ENCODE measurements at places on chromosomes 2 and 18.

DNA sequence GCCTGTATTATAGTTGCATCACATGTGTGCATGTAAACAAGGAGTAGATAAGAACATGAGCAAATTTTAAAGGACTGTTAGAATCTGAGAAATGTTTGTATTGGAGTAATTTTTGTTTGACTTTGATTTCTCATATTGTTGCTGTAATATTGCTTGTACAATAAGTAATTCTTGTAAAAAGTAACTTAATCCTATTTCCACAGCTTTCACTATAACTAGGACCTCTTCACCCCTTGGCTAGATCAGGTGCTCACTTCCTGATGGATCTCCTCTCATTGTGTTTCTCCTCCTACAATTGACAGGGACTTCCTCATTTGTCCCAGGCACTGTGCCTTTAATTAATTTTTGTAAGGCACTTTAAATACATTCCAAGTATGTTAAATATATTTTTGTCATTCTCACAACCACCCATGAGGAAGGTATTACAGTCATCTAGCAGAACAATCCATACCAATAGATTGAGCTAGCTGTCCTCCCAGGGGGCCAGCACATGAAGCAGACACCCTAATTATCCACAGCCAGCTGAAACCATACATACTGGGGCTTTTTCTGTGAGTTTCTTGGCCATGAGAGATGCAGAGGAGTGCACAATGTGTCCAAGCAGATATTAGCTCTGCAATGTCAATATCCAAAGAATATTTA lies 359.5 kb upstream of the ACVR2A start:
- no peak for DNase-seq

DNA sequence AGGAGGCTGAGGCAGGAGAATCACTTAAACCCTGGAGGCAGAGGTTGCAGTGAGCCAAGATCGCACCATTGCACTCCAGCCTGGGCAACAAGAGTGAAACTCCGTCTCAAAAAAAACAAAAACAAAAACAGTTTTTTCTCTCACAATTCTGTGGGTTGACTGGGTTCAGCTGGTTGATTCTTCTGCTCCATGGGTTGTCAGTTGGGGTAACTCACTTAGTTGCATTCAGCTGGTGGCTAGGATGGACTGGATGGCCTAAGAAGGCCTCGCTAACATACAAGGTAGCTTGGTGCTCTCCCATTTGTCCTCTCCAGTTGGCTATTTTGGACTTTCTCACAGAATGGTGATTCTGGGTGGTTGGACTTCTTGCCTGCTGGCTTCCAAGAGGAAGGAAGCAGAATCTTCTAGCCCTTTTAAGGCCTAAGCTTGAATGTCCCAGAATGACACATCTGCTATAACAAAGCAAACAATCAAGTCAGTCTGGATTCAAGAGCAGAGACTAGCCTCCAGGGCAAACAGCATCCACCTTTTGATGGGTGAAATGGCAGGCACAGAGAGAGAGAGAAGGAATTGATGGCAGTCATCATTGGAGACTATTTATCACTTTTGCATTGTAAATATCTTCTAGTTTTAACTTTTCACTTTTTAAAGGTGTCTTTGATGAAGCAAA lies 17.9 kb downstream of the LAMA3 start:
- no peak for DNase-seq

DNA sequence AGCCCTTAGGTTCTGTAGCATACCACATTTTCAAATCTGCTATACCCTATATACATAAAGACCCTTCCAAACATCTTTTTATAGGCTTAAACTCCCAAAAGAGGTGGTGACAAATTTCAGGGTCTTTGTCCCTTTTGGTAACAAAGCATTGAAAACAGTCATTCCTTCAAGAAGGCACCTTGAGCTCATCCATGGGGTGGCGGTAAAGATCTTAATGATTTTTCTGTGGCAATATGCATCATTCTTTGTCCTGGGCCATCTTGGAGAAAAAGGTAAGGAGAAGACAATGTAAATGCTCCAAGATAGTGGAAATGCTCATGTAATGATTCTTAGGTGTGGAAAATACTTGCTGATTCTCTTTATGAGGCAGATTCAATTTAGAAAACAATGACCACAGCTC lies 890.5 kb downstream of the CNTNAP5 start:
- DNase-seq, result no peak

- no peak for DNase-seq
Observed at GRCh38 chr2:144151405-144151804, 368.5 kb downstream of the ZEB2 start.

DNA sequence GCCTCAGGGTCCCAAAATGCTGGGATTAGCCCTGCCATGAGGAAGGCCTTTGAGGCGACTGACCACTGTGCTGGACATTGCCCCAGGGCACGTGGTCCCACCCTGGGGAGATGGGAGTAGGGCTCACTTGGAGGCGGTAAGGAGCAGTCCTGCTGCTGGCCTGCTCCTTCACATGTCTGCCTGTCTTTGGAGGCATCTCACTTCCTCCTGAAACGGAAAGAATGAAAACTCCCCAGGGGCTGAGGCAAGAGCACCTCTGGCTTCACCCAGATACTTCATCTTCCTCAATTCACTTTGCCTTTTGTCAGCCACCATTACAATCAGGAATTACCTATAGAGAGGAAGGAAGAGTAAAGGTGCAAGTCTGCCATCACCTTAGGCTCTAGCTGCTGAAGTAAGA lies 59.9 kb upstream of the GATA6 start:
- DNase-seq, result no peak

GRCh38 chr2:187982668-187983067 lies 309.0 kb upstream of the GULP1 start:
- DNase-seq, result peak; percentile 73

GRCh38 chr2:61620244-61621159 lies 82.3 kb upstream of the XPO1 start:
- DNase-seq, result no peak

- DNase-seq, result no peak
Observed at GRCh38 chr2:126884861-126885750, 13.6 kb upstream of the TEX51 start.

- DNase-seq, result no peak
Observed at GRCh38 chr2:2271469-2271941, 59.6 kb downstream of the MYT1L start.

GRCh38 chr2:113083296-113083695 lies 15.5 kb downstream of the IL1F10 start:
- no peak for DNase-seq

GRCh38 chr18:58991167-58991798 lies 126.6 kb downstream of the ZNF532 start:
- DNase-seq, result no peak

- DNase-seq, result no peak
Observed at GRCh38 chr2:27152102-27152795, 3.4 kb downstream of the TCF23 start.

DNA sequence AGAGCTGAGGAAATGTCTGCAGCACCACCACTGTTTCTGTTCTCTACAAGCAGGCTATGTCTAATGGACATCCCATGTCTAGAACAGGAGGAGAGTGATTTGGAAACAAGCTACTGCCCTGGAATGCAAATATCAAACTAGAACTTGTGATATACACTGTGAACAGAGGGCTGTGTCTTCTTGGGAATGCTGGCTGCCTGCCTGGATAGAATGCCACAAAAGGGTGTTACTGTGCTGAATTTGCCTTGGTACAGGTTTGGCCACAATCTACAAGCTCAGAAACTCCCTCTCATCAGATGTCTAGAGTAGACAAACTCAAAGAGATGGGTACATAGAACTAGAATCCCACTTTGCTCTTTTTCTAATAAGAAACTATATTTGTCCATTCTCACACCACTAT lies 170.5 kb downstream of the NYAP2 start:
- no peak for DNase-seq

GRCh38 chr2:105756435-105756834 lies 11.7 kb downstream of the NCK2 start:
- DNase-seq, result no peak

GRCh38 chr2:162242586-162243280 lies 512 bp downstream of the FAP start:
- DNase-seq, result no peak

- DNase-seq, result no peak
Observed at GRCh38 chr18:26185267-26185666, 41.0 kb upstream of the TAF4B start.

DNA sequence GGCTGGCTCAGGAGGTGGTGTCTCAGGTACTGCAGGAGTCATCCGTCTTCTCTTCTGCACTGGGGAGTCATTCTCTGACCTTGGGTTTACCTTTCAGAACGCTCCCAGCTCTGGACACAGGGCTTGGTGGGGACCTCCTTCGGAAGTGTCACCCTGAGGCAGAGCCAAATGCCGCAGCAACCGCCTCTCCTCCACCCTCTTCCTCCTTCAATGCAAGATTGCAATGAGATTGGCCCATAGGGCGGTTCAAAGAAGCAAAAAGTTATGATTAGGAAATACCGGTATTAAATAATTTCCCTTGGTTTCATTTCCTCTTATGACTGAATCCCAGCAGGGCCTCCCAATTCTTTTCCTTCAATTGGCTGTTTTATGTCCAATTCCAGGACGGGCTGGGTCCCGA lies 178.8 kb downstream of the ACKR3 start:
- peak; percentile 81 for DNase-seq

DNA sequence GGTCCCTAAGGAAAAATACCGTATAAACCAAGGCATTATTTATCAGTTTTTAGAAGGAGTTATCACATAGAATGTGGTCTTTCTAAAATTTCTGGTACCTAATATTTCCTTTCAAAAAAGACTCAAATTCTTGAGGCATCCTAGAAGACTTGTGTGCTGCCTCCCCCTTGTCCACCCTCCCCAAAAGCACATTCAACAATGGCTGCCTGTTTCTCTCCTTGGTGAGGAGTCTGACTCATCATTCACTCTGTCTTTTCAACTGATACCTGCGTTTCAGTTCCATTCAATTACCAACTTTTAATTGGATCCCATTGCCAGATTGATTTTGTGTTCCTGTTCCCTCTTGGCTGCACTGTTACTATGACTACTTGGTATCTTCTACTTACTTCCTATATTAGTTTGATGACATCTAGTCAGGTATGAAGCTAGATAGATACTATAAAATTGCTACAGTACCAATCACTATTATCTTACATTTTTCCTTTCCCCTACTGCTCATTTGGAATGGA lies 72.9 kb downstream of the XRCC5 start:
- no peak for DNase-seq

GRCh38 chr18:23383494-23383893 lies 69.6 kb upstream of the RIOK3 start:
- no peak for DNase-seq

DNA sequence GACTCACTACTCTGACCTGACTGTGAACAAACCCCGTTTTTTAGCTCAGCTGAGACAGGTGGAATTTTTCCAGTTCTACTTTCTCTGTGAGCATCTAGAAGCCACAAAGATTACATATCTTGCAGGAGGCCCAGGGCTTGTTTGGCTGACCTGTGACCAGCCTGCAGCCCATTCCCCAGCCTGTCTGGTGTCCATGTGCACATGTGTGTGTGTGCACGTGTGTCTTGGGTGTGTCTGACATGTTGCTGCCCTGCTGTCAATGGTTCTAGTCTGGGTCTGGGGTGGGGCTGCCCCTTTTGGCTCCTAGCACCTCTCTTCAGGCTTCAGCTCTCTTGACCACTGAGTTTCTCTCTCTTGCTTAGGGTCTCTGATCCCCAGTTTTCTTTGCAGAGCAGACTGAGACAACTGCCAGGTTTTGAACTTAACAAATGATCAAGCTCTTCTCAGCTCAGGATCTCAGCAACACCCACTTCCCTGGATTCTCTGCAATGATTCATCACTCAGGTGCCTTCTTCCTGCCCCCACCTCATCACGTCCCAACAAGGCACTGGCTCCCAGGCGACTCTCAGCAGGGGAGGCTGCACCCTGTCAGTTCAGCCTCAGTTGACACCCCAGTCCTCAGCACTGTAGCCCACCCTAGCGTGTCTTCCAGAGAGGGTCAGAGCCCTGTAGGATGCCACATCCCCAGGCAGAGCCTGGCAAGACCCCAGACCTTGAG lies 130.3 kb downstream of the CELF4 start:
- no peak for DNase-seq

DNA sequence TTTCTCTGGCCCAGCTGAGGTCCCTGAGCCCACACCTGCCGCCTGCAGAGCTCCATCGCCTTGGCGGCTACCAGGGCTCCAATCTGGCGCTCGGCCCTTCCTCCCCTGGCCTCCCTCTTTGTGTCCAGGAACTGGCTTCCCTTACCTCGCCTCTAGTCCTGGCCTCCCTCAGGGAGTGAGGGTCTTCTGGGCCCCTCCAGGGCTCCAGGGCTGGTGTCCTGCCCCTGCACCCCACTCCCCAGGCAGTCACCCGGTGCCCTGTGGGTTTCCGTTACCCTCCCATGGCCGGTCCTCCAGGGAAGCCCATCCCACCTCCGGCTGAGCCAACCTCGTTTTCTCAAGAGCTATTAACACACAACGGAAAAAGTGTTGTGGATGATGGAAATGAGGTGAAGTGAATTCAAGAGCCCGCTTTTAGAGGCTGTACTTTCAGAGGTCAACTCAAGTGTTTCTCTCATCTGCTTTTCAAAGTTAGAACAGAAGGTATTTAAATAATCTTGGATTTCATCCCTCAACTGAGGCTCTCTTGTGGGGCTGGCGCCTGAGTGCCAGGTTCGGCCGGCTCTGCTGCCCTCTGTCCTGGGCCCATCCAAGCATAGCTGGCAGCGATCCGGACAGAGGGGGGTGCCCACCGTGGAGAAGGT lies 131.9 kb downstream of the ASB1 start:
- DNase-seq, result no peak

DNA sequence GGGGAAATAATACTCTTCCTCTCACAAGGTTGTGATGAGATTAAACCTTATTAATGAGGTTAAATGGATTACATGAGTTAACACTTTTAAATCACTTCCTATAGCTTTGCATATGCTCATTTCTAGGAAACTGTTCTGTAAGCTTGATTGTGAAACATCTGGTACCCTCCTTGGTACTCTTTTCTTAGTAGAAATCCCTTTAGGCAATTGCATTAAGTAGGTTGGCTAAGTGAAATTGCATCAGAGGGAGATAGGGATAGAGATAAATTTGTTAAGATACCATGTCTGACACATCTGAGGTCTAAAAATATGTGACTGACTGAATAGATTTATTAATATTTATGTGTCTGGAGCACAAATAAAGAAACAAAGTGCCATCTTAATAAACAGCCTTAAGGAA lies 275.9 kb upstream of the MAP2 start:
- peak; percentile 3 for DNase-seq

DNA sequence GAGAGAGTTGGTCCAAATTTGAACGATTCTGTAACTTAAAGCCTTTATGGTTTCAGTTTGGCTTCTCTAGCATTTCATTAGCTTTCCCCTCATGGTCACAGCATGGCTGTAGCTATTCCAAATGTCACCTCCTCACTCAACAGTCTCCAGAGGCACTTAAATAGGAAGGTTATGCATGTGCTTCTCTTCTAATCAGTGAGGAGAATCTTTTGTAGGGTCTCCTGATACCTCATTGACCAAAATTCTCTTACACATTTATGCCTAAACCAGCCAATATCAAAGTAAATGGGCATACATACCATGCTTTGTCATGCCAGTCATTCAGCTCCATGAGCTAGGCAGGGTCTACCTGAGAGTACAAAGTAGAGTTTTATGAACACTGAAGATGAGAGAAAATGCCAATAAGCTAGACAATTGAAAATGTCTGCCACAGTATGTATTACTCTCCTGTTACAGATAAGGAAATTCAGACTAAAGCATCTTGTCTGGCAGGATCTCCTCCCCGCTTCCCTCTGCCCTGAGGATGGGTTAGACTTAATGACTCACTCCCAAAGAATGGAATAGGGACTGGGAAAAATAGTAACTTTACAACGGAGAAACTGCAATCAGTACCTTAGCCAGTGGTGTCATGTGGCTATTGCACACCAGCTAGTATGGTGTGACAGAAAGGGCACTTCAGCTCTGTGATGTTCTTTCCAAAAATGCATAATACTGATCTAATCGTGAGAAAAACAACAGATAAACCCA lies 15.4 kb downstream of the DSG2 start:
- no peak for DNase-seq

- DNase-seq, result no peak
Observed at GRCh38 chr2:172087207-172087779, 2.0 kb downstream of the DLX1 start.

Measured in AML-193 (cell line).